ENCODE measurements at places on chromosomes 7 and 10. TPM values are rescaled to one million over a fixed set of nuclear protein-coding genes. Genes with fewer than 3 reads are reported as not detected.

Gene KIN
- total RNA-seq = 9.4 TPM

Gene FAM241B
- 13.9 TPM for total RNA-seq

Gene MGAM2
- not detected for total RNA-seq

Gene OR2A42
- total RNA-seq = under 0.01 TPM

Gene STEAP2
- 2.4 TPM for total RNA-seq

Gene GPR26
- 5.3 TPM for total RNA-seq

Gene C7orf33
- not detected for total RNA-seq

Gene MRPS16
- 126 TPM for total RNA-seq

Gene ZNF438
- total RNA-seq = 2.9 TPM

Gene FAM171A1
- 23.6 TPM for total RNA-seq

Gene ABCB1
- 6.5 TPM for total RNA-seq

Gene RARRES2
- total RNA-seq = 6.9 TPM

Gene TCF7L2
- total RNA-seq = 0.82 TPM

Gene FAM25A
- not detected for total RNA-seq

Gene DLX5
- total RNA-seq = 2.9 TPM

Gene CYP3A7
- not detected for total RNA-seq

Gene SAMD9L
- total RNA-seq = 1.6 TPM

Gene FAM131B
- 73.8 TPM for total RNA-seq

Gene DNAJB9
- total RNA-seq = 66.4 TPM

Gene PNLIPRP2
- total RNA-seq = not detected

Gene CCDC172
- not detected for total RNA-seq

Gene ADAM12
- total RNA-seq = 2.9 TPM

Gene TRIM74
- total RNA-seq = not detected

Gene GPRIN2
- total RNA-seq = 18.8 TPM

Gene EPO
- not detected for total RNA-seq
